ENCODE measurements at places on chromosomes 2 and 18.

- no peak for DNase-seq
Observed at GRCh38 chr2:97704989-97705388, 8.4 kb upstream of the ZAP70 start.

GRCh38 chr2:161161074-161161706 lies 962 bp downstream of the TANK start:
- no peak for DNase-seq

DNA sequence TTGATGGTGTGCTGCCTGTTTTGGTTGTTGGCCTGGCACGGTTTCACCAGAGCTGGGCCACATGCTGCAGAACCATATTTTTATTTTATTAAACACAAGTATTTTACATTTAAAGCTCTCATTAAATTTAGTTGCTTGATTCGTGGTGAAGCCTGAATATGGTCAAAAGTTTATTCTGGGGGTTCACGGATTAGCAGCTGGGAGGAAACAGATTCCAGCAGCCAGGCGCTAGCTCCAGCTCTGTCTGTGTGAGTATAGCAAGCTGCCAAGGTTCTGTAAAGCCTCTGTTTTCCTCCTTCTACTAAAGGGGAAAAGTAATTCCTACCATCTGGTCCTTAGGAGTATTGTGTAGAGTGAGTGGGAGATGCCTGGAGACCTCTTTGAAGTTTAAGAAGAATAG lies 22.5 kb downstream of the GATA6 start:
- DNase-seq = no peak

- DNase-seq = no peak
Observed at GRCh38 chr2:25054720-25055119, 12.8 kb downstream of the EFR3B start.

DNA sequence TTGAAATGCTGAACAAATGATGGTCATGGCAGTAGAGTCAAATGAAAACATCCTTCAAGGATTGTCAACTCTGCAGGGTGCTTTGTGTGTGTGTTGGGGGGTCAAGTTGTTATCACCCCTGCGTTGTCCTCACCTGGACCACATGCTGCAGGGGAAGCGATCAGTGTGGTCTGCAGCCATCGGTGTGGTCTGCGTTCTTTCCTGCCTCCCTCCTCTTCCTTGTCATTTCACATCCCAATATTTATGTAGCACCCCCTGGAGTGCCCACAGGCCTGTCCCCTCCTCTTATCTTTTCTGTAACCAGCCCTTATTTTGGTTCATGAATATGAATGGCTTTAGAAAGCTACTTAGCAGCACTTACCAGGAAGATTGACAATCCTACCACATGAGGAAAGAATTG lies 38.9 kb downstream of the UGP2 start:
- no peak for DNase-seq

DNA sequence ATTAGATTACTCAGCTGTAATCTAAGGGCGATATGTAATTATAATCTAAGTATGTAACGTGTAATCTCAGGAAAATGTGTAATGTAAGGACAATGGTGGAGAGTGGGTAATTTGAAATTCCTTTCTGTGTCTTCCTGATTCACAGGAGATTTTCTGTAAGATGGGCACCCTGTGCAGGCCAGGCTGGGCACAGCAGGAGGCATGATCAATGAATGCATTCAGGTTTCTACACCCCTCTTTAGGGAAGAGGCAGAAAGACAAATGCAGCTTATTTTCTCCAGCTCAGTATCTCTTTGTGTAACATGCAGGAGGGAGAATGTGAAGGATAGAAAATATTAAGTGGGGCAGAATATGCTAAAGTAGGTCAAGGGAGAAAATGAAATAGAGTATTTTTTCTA lies 320.1 kb downstream of the PIK3C3 start:
- no peak for DNase-seq

DNA sequence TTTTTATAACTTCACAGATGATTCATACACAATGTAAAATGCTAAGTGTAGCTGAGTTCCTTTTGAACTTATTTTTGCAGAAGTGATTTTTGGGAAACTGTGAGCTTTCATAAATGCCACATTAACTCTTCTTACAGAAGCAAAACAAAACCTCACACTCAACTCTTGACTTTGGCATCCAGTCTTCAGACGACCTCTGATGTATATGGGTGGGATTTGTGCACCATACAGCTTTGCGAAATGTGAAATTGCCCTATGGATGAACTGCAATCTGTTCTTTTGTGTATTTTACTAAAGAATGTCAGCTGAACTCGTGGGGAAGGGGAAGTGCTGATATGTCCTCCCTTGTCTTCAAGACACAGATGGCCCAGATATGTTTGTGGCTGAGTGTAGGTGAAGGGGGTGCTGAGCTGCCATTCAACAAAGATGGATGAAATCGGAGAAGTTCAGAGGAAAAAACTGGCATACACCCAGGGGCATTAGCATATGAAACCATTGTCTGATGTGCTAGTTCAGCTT lies 218.3 kb downstream of the PTGR3 start:
- DNase-seq = no peak

DNA sequence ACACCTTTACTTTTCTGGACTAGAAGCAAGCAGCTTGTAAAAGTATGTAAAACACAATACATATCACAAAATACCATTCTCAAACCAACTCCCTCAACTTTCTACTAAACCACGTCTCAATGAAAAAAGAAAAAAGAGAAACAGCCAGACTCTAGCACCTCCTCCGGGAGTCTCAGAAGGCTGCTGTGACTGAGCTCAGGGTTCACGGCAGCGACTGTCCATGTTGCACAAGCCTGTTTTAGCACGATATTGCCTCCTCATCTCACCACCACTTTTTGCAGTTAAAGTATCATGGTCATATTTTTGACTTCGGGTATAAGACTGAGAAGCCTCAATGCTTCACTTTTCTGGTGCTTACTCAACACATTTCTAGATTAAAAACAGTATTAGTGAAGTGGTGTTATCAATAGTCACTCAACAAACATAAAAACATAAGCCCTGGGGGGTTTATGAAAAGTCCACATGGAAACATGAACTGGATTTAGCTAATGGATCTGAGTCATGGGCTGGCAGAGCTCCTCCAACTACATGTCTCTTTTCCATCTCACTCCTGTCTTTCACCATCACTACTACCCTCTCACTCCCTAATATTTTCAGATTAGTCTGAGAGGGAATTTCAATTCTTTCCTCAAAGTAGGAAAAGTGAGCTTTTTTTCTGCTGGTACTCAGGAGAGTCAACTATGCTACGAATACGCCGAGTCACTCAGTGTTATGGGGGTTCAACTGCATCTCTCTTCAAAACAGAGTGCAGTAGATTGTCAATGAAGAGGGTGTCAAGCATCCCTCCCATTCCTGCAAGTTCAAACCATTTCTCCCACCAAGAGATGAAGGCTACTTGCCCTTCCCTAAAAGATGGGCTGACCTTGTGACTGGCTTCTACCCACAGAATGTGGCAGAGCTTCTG lies 113.7 kb downstream of the OSR1 start:
- DNase-seq = no peak

DNA sequence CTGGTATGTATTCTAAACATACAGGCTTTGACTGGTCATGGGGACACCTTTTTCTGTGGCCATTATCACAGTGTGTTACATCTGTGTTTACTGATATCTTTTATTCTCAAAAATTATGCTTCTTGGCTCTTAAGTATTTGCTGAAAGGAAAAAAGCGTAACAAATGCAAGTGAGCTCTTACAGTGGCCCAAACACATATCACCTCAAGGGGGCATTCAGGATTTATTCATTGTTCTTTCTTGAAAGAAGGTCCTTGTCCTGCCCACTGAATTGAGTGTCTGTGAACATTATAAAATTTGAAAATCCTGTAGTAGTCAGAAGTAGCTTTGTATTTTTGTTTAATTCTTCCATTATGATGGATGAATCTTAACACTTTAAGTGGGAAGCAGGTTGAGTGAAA lies 454.5 kb downstream of the XIRP2 start:
- no peak for DNase-seq

- no peak for DNase-seq
Observed at GRCh38 chr2:133843551-133843950, 275.3 kb upstream of the NCKAP5 start.

DNA sequence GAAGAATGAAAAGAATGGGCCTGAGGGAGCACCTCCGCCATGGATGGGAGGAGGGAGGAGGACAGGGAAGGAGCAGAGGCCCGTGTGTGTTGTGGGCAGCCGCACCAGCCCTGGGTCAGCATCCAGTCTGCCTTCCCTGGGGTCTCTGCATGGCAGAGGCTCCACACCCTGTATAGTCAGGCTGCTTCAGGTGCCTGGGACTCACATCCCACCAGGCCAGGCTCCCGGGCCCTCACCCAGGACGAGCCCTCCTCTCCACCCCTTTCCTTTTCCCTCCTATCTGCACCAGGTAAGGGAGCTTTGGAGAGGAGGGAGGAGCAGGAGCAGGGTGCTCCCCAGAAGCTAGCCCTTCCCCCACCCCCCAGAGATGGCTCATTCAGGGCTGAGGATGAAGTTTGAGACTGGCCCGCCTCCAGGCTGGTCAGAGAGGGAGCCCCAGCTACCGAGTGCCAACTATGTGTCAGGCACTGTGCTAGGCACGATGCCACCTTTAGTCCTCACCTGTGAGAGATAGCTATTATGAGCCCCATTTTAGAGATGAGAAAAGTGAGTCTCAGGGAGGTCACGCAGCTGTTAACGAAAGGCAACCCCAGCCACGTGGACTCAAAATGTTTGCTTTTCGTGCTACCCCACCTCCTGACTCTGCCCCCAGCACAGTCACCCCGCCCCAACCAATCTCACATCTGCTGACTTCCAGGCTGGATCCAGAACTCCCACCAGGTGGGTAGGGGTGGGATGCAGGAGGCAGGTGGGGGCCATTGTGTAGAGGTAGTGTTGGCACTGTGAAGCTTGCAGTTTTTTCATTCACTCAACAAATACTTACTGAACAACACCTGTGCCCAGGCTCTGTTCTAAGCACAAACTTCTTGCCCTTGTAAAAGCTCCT lies 242.1 kb downstream of the DYSF start:
- DNase-seq = no peak

DNA sequence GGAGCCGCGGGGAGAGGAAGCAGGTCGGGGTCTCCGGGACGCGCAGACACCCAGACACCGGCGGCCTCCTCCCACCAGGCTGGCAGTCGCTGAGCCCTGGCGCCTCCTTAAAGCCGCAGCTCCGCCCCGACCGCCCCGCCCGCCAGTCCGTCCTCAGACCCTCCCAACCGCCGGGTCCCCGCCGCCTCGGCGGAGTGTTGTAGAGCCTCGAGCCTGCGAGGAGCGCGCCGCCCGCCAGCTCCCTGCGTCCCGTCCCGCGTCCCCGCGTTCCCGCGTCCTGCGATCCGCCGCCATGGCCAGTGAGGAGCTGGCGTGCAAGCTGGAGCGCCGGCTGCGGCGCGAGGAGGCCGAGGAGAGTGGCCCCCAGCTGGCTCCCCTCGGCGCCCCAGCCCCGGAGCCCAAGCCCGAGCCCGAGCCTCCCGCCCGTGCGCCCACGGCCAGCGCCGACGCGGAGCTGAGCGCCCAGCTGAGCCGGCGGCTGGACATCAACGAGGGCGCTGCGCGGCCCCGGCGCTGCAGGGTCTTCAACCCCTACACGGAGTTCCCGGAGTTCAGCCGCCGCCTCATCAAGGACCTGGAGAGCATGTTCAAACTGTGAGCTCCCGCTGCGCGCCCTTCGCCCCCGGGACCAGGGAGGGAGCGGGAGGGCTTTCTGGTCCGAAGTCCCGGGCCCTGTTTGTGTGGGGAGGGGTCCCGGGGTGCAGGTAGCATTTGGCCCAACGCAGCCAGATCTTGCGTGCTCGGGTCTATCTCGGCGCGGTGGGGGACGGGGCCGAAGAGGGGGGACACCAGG lies at the start of gene EFHD1:
EFHD1 (plus strand) TSS at position 192 of the 793 bp plus-strand sequence; CDS start at position 293, 101 bp downstream.
- DNase-seq = peak; percentile 16

- DNase-seq = no peak
Observed at GRCh38 chr18:60978338-60978737, 354.9 kb upstream of the CDH20 start.

DNA sequence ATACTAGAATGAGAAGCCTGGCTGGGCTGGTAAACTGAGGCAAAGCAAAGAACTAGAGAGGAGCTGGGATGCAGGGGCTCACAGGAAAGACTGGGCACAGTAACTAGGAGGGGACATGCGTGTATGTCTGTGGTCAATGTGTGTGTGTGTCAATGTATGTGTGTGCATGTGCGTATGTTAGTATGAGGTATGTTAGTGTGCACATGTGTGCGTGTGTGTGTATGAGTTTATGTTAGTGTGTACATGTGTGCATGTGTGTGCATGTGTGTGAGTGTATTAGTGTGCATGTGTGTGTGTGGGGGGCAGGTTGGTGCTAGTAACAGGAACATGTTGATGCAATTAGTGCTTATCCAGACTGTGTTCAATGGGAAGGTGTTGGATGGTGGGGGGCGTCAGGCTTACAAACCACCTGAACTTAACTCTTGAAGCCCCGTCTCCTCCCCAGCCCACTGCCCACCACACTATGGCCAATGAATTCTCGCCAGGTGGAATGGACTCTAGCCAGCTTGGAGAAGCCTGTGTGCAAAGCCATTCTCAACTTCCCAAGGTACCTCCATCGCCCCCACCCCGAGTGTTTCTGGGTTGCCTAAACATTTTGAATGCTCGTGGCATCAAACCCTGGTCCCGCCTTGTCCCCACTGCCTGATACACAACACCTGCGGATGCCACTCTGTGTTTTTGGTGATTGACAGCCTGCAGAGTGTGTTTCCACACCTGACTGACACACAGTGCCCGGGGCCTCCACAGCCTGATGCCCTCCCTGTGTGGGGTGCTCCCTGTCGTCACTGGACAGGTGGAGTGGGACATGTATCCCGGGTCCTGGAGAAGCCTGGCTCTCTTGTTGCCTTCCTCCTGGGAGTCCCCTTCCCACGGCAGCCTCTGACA lies 90.1 kb upstream of the ASB18 start:
- no peak for DNase-seq

GRCh38 chr2:76640905-76641304 lies 881.3 kb downstream of the LRRTM4 start:
- no peak for DNase-seq

- no peak for DNase-seq
Observed at GRCh38 chr18:32280188-32280783, 90.4 kb downstream of the MEP1B start.

DNA sequence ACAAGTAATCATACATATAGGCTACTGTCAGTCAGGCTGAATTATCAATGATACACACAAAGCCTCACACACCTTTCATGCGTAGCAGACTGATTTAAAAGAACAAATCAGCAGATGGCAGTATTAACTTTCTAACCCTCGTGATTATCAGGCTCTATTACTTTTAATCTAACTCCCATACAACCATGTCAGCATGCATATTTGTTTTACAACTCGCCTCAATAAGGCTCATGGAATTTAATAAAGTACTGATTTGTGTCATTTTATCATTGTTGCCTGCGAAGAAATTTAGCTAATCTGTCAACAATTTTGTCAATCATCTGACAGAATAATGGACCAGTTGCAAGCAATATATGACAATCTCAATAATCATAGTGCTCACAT lies 82.8 kb downstream of the SLC25A12 start:
- no peak for DNase-seq

GRCh38 chr2:122368576-122369243 lies 613.3 kb downstream of the TSN start:
- no peak for DNase-seq

- DNase-seq = no peak
Observed at GRCh38 chr2:192087398-192087958, 107.3 kb downstream of the TMEFF2 start.

GRCh38 chr2:205176546-205176945 lies 505.8 kb upstream of the NRP2 start:
- no peak for DNase-seq

- DNase-seq = no peak
Observed at GRCh38 chr2:40957508-40957907, 505.6 kb upstream of the SLC8A1 start.

GRCh38 chr2:99810225-99810624 lies 320.4 kb upstream of the REV1 start:
- no peak for DNase-seq

GRCh38 chr2:221120643-221121042 lies 451.5 kb downstream of the EPHA4 start:
- no peak for DNase-seq

Measured in activated CD8-positive, alpha-beta memory T cell treated with anti-CD3 and anti-CD28 coated beads for 1 hour (primary cell).